Left hindlimb (tissue), 1 donor: ENCODE measurements at places on chromosomes 5 and 9.

DNA sequence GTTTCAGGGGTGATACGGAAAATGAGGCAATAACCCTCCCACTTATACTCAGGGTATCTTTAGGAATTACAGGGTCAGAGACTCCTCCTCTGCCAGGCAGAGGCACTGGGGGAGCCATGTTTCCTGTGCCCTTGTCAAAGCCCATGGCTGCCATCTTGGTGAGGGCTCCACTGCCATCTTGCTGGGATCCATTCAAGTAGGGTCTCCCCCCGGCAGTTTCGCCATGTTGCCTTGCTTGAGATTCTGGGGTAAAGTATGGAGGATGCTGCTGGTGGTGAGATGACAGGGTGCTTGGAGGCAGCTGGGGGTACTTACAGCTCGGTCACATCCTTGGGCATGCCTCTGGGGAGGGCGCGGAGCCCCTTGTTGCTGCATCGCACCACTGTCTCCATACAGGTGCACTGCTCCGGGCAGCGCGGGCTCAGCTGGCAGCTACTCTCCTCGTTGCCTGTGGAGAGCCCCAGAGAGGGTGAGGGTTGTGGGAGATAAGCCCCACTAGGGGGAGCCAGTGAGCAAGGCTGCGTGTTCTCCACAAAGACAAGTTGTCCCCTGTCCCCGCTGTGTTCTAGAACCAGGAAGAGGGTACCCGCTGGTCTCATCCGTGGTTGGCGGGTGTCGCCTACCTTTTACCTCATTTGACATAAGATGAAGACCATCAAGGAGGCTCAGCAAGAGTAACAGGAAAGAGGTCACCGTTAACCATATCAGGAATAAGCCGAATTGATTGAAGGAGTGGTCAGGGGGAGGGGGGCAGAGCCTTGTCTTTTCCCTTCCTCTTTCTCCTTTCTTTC is 169.0 kb upstream of the PANK3 start:
- DNase-seq = no peak

- no peak for DNase-seq
These were observed 13.2 kb downstream of the GZMK start for GRCh38 chr5:55037046-55037771.

GRCh38 chr5:72386639-72387038 is 66.5 kb downstream of the PTCD2 start:
- DNase-seq = no peak

GRCh38 chr9:114757984-114758383 is 47.9 kb downstream of the TNFSF15 start:
- no peak for DNase-seq

- DNase-seq = peak; percentile 45
These were observed 10.5 kb upstream of the TRIM36 start for GRCh38 chr5:115180165-115180709.

- no peak for DNase-seq
These were observed 3.5 kb downstream of the NRG2 start for GRCh38 chr5:140039561-140039960.

- DNase-seq = no peak
These were observed 273.7 kb downstream of the CETN3 start for GRCh38 chr5:90135779-90136378.

DNA sequence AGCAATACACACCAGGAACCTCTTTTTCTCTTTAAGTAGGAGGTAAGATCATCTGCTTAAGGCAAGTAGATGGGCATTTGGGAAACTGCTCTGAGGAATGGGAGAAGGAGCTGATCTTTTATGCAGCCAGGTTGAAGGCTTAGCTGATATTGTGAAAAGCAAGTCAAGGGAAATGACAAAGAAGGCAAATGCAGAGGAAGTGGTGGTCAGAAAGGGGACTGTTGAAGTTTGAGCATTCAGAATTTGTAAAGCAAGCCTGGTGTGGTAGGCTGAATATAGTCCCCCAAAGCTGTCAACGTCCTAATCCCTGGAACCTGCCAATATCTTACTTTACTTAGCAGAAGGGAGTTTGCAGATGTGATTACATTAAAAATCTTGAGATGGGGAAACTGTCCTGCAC is 128.9 kb downstream of the ADAMTS12 start:
- DNase-seq = no peak

GRCh38 chr9:84694248-84694647 is 24.7 kb downstream of the NTRK2 start:
- DNase-seq = no peak

- DNase-seq = no peak
These were observed 8.4 kb upstream of the GOLPH3 start for GRCh38 chr5:32182463-32183063.

- no peak for DNase-seq
These were observed 10.6 kb downstream of the ERP44 start for GRCh38 chr9:100088202-100088601.

- peak; percentile 64 for DNase-seq
These were observed 101.7 kb upstream of the PITX1 start for GRCh38 chr5:135135530-135136226.
